HFFc6 (cell line): ENCODE measurements at places on chromosomes 16 and 17. TPM values are rescaled to one million over a fixed set of nuclear protein-coding genes. Genes with fewer than 3 reads are reported as not detected.

BRICD5 gene
- total RNA-seq = 1.4 to 4.0 TPM (median 3.1 TPM) in 3 replicates

KRT10 gene
- 65.3 to 71.0 TPM (median 65.6 TPM) in 3 replicates for total RNA-seq

DNA sequence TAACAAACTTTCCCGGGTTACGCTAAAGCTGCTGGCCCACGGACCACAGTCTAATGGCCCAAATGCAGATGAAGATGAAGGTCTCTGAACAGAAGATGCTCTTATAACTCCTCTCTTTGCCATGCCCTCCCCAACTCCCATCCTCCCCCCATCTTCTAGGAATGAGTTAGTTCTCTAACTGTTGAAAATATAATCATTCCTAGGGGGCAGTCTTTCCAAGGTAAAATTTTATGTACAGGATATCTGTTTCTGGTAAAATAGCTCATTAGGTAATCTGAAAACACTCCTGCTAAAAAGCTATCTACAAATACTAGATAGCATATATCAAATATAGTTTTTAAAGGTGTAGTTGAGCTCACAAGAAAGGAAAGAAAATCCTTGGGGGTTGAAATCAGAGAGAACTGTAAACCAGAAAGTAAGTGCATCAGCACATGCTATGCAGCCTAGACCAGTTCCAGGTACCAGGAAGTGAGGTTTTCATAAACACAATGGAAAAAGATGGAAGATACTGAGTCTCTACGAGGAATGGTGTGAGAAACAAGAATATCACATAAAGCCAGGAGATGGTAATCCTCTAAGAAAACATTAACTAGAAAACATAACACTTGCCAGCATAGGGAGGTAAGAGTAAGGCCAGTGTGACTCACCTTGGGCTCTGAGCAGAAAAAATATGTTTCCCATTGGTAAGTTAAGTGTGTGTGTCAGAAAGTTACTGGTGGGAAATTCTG lies 38.1 kb downstream of the CMC2 start:
- H3K36me3 ChIP-seq = peaks cover 8% of the 10 kb centered on the region
- H3K4me1 ChIP-seq = peaks cover 29% of the 10 kb centered on the region
- H3K27ac ChIP-seq = peak overlapping the region; percentile 60
- no peaks in the 10 kb centered on the region; the same call in 1 of the 2 replicates for H3K27me3 ChIP-seq
- peak; percentile 53 for DNase-seq

DNA sequence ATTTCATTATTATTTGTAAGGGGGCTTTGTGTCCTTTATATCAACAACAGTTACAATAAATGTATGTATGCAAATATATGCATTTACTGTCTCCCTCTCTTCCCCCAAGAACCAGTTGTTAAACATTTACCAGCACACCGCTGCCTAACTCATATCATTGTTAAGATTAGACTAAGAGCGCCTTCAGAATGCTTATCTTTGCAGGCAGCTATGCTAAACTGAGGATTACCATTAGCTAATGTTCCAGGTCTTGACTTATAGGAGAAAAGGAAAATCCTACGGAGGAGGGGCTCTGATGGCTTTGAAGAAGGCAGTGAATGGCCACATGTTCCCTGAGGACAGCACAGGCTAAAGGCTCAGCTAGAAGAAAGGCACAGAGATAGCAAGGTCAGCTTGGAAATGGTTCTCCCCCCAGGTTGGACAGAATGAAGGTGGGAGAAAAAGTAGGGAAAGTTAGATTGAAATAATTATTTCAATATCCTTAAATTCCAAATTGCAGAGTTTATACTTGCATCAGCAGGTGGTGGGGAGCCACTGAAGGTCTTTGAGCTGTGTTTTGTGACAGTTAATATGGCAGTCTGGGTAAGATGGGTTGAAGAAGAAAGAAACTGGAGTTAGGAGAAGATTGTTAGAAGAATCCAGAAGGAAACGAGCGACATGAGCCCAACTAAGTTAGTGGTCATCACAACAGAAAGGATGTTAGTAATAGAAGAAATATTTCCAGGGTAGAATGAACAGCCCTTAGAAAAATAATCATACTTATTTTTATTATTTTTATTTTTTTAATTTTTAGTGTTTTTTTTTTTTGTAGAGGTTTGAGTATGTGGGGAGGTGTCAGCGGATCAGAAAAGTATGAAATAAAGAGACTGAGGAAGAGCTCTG lies 87.0 kb upstream of the MAF start:
- H3K4me1 ChIP-seq = no peaks in the 10 kb centered on the region
- no peak overlapping the region for H3K4me3 ChIP-seq
- no peak overlapping the region for H3K27ac ChIP-seq
- H3K36me3 ChIP-seq = no peaks in the 10 kb centered on the region
- peaks cover 2% of the 10 kb centered on the region; the same call in 1 of the 2 replicates for H3K27me3 ChIP-seq

- no peak overlapping the region for H3K27ac ChIP-seq
- peaks cover 17% of the 10 kb centered on the region for H3K36me3 ChIP-seq
- DNase-seq = no peak
- H3K4me3 ChIP-seq = no peak overlapping the region
- H3K4me1 ChIP-seq = peaks cover 25% of the 10 kb centered on the region
These were observed 23.5 kb downstream of the AATF start for GRCh38 chr17:36972186-36972700.

DNA sequence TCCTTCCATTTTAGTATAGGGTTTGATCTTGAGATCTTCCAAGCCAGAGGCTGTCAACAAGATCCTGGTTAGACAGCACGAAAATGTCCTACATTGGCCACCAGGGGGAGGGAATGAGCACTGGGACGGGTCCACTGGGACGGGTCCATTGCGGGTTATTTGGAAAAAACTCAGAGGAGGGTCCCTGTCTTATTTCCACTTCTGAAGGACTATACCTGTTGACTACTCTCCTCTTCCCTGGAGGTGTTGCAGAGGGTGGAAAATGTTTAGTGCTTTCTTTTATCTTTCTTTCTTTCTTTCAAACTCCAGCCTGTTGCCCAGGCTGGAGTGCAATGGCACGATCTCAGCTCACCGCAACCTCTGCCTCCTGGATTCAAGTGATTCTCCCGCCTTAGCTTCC lies 2.5 kb downstream of the TTLL6 start:
- DNase-seq = peak; percentile 17
- H3K4me3 ChIP-seq = no peak overlapping the region
- H3K36me3 ChIP-seq = no peaks in the 10 kb centered on the region

DNA sequence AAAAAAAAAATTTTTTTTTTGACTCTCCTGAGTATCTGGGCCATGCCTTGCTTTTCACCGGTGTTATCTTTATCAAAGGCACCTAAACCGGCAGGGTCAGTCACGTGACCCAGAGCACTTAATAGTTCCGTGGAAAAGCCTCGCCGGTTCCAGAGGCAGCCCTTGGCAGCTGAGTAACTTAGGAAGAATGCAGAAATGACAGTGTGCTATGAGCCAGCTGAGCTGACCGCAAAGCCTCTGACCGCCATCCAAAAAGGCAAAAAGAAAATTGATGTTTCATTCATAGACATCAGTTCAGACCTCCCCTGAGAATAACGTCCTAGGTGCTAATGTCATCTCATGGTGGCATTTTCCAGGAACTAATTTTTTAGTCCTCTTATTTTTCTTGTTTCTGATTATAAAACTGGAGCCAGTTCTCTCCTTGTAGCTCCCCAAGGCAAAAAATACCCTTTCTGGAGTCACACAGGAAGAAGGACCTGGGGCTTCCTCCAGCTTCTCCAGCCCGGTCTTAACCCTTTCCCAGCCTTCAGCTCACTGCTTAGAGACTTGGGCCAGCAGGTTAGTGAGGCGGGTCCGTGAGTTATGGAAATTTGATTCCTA lies 122.6 kb downstream of the SOCS1 start:
- peaks cover 78% of the 10 kb centered on the region for H3K4me1 ChIP-seq
- peaks cover 12% of the 10 kb centered on the region; the same call in 1 of the 2 replicates for H3K36me3 ChIP-seq
- DNase-seq = peak; percentile 94
- H3K4me3 ChIP-seq = peak overlapping the region; percentile 78
- H3K27ac ChIP-seq = peak overlapping the region; percentile 97
- H3K27me3 ChIP-seq = no peaks in the 10 kb centered on the region; the same call in 1 of the 2 replicates
